Muscle of back (tissue), 13 donors: ENCODE measurements at places on chromosomes 12 and 14. TPM values are rescaled to one million over a fixed set of nuclear protein-coding genes. Genes with fewer than 3 reads are reported as not detected.

- DNase-seq: no peak
Observed at GRCh38 chr12:125907351-125907750, 842.1 kb downstream of the AACS start.

GRCh38 chr12:104698871-104699270 lies 242.1 kb downstream of the CHST11 start:
- no peak for DNase-seq

DNA sequence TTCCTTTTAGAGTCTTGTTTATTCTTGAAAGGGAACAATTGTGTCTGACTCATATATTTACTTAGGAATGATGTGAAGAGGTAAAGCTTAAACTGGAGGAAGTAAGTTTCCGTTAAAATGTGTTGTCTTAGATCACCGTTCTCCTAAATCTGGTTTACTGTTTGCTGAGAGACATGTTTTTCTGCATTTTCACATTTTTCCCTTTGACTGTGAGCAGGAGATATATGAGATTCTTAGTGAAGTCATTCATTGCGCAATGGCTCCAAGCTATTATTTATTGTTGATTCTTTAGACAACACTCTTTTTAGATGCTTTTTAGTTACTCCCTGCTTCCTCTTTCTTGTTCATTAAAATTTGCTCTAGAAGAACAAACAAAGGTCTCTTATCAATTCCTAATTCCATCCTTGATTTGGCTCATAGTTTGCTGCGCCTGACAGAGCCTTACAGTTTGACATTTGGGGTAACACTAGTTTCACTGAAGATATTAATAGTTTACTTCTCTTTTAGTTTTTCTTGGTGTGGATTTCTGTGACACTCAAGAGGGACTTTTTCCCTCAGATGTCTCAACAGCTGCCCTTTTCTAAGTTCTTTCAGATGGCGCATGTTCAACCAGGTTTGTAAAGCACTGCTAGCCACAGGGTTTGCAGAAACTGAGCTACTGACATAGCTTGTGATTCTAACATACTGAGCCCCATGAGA lies 11.4 kb downstream of the CLECL1 start:
- no peak for DNase-seq

- DNase-seq: no peak
Observed at GRCh38 chr12:80232837-80233236, 133.5 kb downstream of the OTOGL start.

DNA sequence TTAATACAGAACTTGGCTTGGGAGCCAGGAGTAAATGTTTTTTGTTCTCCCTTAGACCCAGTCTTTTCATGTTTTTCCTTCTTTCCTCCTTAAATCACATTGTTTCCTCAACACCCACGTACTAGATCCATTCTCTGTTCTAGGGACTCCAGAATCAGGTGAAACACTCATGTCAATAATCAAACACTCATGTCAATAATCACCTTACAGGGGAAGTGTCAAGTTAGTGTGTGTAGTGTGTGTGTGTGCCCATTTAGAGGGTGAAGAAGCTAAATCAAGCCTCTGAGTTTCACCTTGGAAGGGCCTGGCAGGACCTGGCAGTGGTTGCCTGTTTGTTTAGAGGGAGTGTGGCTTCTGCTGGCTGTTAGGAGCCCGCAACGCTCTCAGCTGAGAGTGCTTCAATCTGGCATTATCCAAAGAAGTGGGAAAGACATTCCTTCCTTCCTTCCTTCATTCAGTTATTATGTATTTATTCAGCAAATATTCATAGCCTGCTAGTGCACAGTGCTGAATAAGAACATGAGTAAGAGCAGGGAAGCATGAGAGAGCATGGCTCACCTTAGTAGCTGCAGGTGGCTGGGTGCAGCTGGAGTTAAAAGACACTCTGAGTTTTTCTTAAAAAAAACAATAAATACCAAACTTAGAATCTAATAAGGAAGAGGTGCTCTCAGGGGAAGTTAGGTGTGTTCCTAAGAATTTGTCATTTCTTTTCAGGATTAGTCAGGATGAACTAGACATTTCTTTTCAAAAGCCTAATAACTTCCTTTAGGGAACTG lies 17.6 kb upstream of the EID3 start:
- DNase-seq: no peak

DNA sequence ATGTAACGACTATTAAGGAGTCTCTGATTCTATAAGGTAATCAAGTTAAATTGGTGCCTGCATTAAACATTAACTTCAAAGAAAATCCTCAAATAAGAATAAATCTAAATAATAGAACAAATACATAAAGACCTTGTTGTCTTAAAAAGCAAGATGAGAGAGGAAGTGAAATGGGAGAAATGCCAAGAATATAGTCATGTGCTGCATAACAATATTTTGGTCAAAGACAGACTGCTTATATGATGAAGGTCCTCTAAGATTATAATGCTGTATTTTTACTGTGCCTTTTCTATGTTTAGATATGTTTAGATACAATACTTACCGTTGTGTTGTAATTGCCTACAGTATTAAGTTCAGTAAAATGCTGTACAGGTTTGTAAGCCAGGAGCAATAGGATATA lies 213.6 kb downstream of the C12orf42 start:
- no peak for DNase-seq

GRCh38 chr12:69972136-69972535 lies 147.1 kb downstream of the MYRFL start:
- no peak for DNase-seq

- no peak for DNase-seq
Observed at GRCh38 chr14:55973285-55973800, 144.9 kb upstream of the PELI2 start.

- no peak for DNase-seq
Observed at GRCh38 chr12:115968211-115968610, 309.3 kb downstream of the MED13L start.

- no peak for DNase-seq
Observed at GRCh38 chr14:59333235-59333634, 131.9 kb downstream of the GPR135 start.

DNA sequence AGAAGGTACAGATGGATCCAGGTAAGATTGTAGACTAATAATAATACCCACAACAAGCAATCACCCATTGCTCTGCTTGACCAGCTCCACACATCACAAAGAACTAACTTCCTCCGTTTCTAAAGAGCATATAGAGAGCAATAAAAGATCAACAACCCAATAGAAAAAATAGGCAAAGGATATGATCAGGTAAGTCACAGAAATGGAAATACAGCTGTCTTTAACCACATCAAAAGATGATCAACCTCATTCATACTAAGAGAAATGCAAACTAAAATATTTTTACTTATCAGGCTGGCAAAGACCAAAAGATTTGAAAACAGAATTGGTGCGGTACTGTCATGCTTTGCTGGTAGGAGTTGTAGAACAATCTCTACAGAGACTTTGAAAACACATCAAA lies 8.9 kb downstream of the C2CD5 start:
- DNase-seq: no peak

DNA sequence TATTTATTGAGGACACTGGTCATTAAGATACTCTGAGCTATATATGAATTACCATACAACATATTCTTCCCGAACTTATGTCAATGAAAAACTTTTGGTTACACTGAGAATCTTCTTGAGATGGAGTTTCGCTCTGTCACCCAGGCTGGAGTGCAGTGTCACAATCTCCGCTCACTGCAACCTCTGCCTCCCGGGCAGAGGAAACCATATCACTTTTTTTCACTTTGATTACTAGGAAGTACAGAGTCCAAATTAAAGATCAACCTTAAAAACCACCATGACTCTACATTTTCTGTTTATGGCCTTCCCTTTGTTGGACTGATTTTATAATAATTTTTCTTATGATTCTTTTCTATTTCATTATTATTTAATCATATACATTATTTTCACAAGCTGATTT lies 336.5 kb downstream of the FSCB start:
- DNase-seq: no peak

- peak; percentile 39 for DNase-seq
Observed at GRCh38 chr12:117580015-117580717, 218.7 kb upstream of the NOS1 start.

- peak; percentile 73 for DNase-seq
Observed at GRCh38 chr12:13230500-13230899, 34.0 kb downstream of the EMP1 start.

DNA sequence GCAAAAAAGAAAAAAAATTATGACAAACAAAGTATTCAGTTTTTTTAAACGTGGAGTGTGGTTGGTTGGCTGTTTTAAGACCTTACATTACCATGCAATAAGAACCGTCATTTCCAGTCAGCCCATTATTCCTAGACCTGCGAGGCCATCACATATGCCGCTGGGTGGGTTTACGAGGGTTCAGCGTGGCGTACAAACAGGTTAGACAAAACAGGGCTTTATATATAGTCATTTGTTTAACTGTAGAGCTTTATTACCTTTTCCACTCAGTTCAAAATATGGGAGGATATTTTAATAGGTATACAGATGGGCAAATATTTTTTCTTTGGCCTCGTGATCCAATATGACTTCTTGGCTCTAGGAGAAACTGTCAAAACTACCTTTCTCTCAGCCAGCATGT lies 67.2 kb downstream of the KSR2 start:
- DNase-seq: no peak

GRCh38 chr12:112421363-112421762 lies 2.6 kb downstream of the PTPN11 start:
- no peak for DNase-seq

DNA sequence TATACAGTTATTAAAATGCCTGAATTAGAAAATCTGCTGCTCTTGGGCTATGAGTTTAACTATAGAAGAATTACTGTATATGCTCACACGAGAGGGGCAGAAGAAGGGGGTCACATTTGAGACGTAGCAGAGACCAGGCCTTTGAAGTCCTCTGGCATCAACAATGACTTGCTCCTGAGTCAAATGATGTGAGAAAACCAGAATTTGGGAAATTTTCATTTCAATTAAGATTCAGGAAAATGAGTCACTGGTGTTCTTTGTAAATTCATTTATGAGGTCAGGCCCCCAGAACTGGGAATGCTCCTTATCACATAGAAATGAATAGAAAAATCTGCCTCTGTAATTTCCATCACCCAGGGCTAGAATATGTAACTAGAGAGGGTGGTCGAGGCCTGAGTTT lies 92.9 kb downstream of the APAF1 start:
- no peak for DNase-seq

GRCh38 chr12:69265205-69265604 lies 25.8 kb downstream of the CPSF6 start:
- no peak for DNase-seq

DNA sequence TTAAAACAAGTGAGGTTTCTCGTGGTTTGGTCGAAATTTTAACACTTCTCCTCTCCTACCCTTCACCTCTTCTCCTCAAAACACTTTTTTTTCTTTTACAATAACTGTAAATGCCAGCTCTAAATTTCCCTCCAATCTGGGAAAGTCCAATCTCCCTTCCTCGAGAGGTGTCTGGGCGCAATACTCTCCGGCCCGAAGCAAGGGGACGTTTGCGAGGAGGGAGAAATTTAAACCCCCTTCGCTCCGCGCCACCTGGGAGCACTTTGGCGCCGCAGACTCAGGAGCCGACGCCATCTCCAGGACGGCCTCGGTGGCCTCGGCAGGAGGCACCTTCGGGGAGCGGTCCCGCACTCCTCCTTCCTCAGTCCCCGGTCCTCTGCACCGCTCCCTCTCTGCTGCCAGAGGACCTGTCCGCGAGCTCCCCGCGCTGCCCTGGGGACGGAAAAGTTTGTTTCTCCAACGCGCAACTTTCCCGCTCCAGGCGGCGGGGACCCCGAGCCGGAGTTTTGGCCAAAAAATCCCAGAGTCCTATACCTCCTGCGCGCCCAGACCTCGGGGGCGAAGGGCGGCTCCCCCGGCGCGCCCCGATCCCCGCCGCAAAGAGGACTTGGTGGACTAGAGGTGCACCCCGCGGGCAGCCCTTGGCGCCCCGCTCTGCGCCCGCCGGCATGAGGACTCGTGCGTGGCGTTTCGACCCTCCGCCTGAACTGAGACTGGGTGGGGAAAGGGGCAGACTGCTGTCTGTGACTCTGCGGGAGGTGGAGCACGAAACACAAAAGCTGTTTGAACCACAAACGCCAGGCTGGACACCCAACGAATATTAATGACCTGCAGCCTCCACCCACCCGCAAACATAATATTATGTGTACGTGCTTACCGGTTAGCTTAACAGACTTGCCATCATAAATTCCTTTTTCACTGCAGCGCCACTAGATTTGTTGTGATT lies 95.2 kb upstream of the HMGA2 start:
- DNase-seq: peak; percentile 16

DNA sequence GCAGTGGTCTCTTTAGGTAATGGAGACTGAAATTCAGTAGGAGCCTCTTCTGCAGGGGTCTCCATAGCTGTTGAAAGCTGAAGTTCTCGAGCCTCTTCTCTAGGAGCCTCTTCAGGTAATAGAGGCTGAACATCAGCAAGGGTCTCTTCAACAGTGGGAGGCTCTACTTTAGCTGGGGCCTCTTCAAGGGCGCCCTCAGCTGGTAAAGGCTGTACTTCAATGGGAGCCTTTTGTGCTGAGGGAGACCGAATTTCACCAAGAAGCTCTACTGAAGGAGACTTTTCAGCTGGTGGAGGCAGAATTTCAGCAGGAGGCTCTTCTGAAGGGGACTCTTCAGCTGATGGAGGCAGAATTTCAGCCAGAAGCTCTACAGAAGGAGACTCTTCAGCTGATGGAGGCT lies 1.5 kb downstream of the FSCB start:
- no peak for DNase-seq

GRCh38 chr14:33569821-33570687 lies 380.8 kb downstream of the EGLN3 start:
- peak; percentile 62 for DNase-seq

GRCh38 chr12:119096429-119097202 lies 82.1 kb upstream of the HSPB8 start:
- DNase-seq: no peak

DNA sequence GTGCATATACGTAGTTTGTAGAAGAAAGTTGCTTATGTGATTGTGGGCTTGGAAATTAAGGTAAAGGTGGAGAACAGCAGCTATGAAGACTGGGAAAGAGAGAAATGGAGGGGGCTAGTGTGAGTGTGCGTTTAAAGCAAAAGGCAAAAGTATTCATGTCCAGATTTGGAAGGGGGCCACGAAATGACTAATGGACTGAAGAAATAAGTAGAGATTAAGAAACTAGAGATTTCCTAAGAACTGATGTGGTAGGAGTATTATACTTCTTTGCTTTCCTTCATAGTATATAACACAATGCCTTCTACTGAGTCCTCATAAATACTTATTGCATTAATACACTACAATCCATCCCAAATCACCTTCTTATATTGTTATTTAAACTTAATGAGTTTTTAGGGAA lies 298.6 kb upstream of the NOVA1 start:
- no peak for DNase-seq

Gene KRT84
- polyA plus RNA-seq: not detected

Gene PRH2
- polyA plus RNA-seq: not detected

Gene WSCD2
- polyA plus RNA-seq: 4.2 TPM

Gene THAP2
- 9.7 TPM for polyA plus RNA-seq

Gene NDRG2
- 117 TPM for polyA plus RNA-seq

Gene GALNT8
- 5.3 TPM for polyA plus RNA-seq

Gene COCH
- 8.2 TPM for polyA plus RNA-seq

Gene SAMD15
- polyA plus RNA-seq: 0.21 TPM

Gene INHBC
- not detected for polyA plus RNA-seq

Gene FAM222A
- polyA plus RNA-seq: 8.0 TPM

Gene GPR84
- 0.08 TPM for polyA plus RNA-seq
